Nephron progenitor cell (in vitro differentiated cells): ENCODE measurements at places on chromosomes 13 and 19.
A peak's percentile ranks its signal among the peaks of the same experiment; 100 is the strongest.

GRCh38 chr19:5960005-5961001, 17.6 kb downstream of the RANBP3 start:
- no peaks in the 10 kb centered on the region for H3K36me3 ChIP-seq
- H3K27me3 ChIP-seq, result no peaks in the 10 kb centered on the region
- H3K4me3 ChIP-seq, result no peak overlapping the region
- H3K4me1 ChIP-seq, result peaks cover 86% of the 10 kb centered on the region

- H3K27ac ChIP-seq, result peak overlapping the region; percentile 98
- no peak for DNase-seq
- H3K4me3 ChIP-seq, result peak overlapping the region; percentile 50
Observed at GRCh38 chr13:50529154-50529882, 314.2 kb downstream of the DLEU7 start.

DNA sequence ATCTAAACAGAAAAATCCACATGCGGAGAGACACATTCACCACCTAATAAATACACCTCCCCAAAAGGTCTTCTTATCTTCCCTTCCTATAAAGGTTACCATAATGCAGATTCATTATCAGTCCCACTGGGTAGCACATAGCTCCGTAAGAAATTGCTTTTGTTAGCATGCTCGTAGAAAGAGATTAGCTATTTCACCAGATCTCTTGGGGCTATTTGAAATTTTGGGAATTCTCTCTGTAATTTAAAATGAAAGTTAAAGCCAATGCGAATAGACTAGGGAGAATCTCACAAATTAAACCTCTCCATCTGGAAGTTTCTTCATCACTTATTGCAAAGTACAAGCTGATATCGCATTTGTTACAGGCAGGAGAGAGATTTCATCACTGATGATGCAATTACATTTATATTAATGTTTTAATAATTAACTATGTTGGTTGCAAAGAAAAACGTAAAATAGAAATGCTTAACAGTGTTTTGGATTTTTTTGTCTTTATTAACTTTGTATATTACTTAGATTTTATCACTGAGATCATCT, 12.9 kb upstream of the DACH1 start:
- H3K4me1 ChIP-seq, result peaks cover 47% of the 10 kb centered on the region
- H3K4me3 ChIP-seq, result no peak overlapping the region
- no peaks in the 10 kb centered on the region for H3K36me3 ChIP-seq
- H3K27me3 ChIP-seq, result no peaks in the 10 kb centered on the region

DNA sequence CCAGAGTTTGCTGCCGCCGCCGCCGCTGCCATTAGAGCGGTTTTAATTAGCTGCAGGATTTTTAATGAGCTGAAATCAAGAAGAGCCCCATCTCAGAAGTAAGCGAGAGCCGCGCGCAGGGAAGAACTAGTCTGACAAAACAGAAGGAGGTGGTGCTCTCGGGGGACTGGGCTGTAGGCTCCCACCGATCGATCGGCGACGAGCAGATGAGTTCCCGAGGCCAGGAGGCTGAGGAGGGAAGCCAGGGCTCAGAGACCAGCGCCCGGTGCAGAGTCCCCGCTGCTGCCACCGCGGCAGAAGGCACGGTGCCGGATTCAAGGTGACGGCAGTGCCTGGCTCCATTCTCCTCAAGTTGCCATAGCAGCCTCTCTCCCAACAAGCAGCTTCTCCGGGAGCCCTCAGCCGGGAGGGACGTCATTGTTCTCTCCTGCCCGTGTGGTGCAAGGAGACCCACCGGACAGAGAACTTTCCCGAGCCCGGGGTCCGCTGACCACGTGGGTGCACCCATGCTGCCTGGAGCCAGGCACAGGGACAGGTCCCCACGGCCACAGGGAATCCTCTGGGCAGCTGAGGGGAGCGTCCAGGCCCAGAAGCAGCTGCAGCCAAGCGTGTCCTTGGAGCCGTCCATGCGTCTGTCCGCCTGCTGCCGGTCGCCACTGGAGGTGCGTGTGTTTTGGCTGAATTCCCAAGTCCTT, 62.9 kb downstream of the CHST8 start:
- peak; percentile 15 for DNase-seq
- peaks cover 8% of the 10 kb centered on the region for H3K4me1 ChIP-seq

DNA sequence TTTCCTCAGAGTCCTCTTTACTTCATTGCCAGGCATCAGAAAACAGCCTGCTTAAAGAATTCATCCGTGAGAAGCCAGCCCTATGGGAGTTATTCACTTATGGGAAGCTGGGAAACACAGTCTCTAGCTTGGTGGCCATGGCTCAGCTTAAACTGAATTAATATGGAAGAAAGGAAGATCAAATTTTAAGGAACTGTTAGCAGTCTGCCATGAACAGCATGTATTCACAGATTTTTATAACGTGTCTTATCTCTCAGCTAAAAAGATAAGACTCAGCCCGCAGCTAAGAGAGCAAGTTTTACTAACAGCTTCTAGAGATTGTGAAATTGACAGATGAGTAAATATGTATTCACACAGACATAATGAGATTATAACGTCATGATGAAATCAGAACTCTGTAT, 253.7 kb upstream of the RXFP2 start:
- H3K4me3 ChIP-seq, result no peak overlapping the region
- no peaks in the 10 kb centered on the region for H3K36me3 ChIP-seq
- DNase-seq, result no peak
- peak overlapping the region; percentile 76 for H3K27ac ChIP-seq
- H3K4me1 ChIP-seq, result peaks cover 28% of the 10 kb centered on the region

DNA sequence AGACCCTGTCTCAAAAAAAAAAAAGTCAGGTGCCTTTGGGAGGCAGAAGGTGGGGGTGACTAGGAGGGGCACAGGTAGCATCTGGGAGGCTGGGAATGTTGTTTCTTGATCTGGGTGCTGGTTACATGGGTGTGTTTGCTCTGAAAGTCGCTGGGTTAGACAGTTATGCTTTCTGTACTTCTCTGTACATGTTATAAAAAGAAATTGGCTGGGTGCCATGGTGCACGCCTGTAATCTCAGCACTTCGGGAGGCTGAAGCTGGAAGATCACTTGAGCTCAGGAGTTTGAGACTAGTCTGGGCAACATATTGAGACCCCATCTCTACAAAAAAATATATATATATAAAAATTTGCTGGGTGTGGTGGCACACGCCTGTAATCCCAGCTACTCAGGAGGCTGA, 15.1 kb downstream of the NOSIP start:
- H3K27me3 ChIP-seq, result no peaks in the 10 kb centered on the region
- peaks cover 18% of the 10 kb centered on the region for H3K4me1 ChIP-seq
- no peak for DNase-seq

- H3K4me1 ChIP-seq, result peaks cover 32% of the 10 kb centered on the region
- no peak overlapping the region for H3K4me3 ChIP-seq
- H3K27me3 ChIP-seq, result peaks cover 17% of the 10 kb centered on the region
- peaks cover 11% of the 10 kb centered on the region for H3K36me3 ChIP-seq
- H3K27ac ChIP-seq, result no peak overlapping the region
Observed at GRCh38 chr19:35753634-35754369, 3.0 kb downstream of the HSPB6 start.

DNA sequence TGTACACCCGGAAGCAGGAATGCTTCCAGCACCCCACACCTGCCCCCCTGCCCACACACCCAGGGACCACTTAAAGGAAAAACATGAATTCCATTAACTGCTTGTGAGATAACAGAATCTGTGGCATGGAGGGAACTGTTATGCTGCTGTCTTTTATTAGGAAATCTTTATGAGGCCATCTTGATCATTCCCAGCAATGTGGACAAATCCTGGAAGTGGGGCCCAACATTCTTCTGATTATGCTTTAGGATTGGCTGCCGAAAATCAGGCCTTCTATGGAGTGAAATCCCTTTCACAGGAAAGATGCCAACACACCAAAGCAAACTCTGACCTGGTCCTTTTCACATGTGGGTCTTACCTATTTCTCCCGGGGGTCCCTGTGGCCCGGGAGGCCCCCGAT, 114.5 kb downstream of the COL4A1 start:
- peaks cover 60% of the 10 kb centered on the region for H3K36me3 ChIP-seq
- no peak for DNase-seq
- no peak overlapping the region for H3K27ac ChIP-seq
- no peak overlapping the region for H3K4me3 ChIP-seq
- peaks cover 16% of the 10 kb centered on the region for H3K4me1 ChIP-seq
- H3K27me3 ChIP-seq, result no peaks in the 10 kb centered on the region

- peaks cover 6% of the 10 kb centered on the region for H3K4me1 ChIP-seq
- no peak for DNase-seq
- H3K27ac ChIP-seq, result no peak overlapping the region
Observed at GRCh38 chr19:50239921-50240590, 36.6 kb downstream of the MYH14 start.

- DNase-seq, result no peak
- H3K4me1 ChIP-seq, result no peaks in the 10 kb centered on the region
- no peak overlapping the region for H3K4me3 ChIP-seq
- no peaks in the 10 kb centered on the region for H3K36me3 ChIP-seq
- H3K27me3 ChIP-seq, result no peaks in the 10 kb centered on the region
Observed at GRCh38 chr13:86383151-86383550, 583.9 kb upstream of the SLITRK6 start.

- H3K36me3 ChIP-seq, result peaks cover 66% of the 10 kb centered on the region
- DNase-seq, result no peak
- no peak overlapping the region for H3K27ac ChIP-seq
- peaks cover 29% of the 10 kb centered on the region for H3K4me1 ChIP-seq
- no peaks in the 10 kb centered on the region for H3K27me3 ChIP-seq
Observed at GRCh38 chr13:99506634-99507033, 5.4 kb downstream of the TM9SF2 start.

DNA sequence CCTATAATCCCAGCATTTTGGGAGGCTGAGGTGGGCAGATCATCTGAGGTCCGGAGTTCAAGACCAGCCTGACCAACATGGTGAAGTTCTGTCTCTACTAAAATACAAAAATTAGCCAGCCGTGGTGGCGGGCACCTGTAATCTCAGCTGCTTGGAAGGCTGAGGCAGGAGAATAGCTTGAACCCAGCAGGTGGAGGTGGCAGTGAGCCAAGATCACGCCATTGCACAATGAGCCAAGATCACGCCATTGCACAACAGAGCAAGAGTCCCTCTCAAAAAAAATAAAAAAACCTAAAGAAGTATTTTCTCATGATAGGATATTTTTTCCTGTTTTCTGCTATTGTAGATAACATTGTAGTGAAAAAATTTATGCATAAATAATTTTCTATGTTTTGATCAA, 13.3 kb downstream of the IFT88 start:
- H3K4me3 ChIP-seq, result no peak overlapping the region
- H3K27me3 ChIP-seq, result peaks cover 3% of the 10 kb centered on the region
- no peak overlapping the region for H3K27ac ChIP-seq
- no peak for DNase-seq

- peak within 1 kb of the TSS; percentile 88 for H3K4me3 ChIP-seq
- peaks cover 21% of the 10 kb centered on the region for H3K27me3 ChIP-seq
- H3K4me1 ChIP-seq, result peaks cover 37% of the 10 kb centered on the region
- peaks cover 27% of the 10 kb centered on the region for H3K36me3 ChIP-seq
Observed at GRCh38 chr13:32427852-32428580, at the start of gene N4BP2L1. TSS of gene N4BP2L1 (minus strand) at chr13:32428130. CDS start at chr13:32428082, 48 bp downstream.

DNA sequence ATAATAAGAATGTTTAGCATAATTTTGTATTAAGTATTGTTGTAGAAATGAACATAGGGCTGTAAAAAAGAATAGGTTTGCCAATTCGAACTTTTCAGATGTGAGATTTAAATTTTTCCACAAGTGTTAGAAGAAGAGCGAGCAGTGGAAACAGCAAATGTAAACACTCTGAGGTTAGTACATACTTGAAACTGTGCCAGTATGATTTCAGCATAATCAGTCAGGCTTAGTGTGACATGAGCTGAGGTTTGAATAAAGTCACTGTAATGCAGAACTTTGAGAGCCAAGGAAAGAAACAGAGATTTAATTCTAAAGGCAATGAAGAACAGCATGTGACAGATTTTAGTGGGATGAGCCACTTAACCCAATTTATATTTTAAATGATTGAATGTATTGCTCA, 2166.4 kb downstream of the PCDH9 start:
- no peaks in the 10 kb centered on the region for H3K4me1 ChIP-seq
- no peak overlapping the region for H3K4me3 ChIP-seq
- no peak overlapping the region for H3K27ac ChIP-seq
- no peaks in the 10 kb centered on the region for H3K27me3 ChIP-seq

- no peak overlapping the region for H3K27ac ChIP-seq
- H3K4me3 ChIP-seq, result no peak overlapping the region
- DNase-seq, result no peak
Observed at GRCh38 chr13:112671359-112671758, 18.5 kb upstream of the ATP11A start.

DNA sequence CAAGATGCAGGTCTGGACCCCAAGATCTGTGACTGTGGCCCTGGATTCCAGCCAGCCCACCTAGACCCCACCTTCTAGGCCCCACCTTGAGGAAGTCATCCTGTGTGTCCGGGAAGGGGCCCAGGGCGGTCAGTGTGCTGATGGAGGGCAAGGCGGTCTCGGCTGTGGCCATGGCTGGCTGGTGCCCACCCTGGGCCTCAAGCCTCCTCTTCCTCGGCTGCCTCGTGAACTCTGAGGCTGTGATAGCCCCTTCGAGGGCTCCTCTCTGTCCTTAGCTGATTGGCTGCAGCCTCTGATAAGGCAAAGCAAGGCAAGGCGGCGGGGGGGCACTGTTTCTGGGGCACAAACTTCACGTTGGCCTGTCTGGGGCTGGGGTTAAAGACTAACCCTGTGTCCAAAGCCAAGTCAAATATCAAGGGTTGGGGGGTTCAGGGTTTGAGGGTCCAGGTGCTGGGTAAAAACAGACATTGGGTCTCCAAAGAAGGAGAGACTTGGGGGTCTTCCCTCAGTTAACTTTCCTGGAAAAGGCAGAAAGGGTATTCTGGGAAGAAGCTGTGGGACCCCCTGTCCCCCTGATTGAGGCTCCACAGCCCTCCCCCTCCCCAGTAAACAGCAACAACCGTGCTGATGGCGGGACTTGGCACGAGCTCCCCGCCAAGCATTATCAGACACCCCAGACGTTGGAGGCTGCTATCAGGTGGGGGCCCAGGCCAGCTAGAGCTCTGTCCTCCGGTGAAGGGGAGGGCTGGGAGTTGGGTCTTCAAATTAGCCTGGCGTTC, at the start of gene KLF1:
Gene KLF1, minus strand, starts transcription at position 233 of the 779 bp plus-strand sequence. Its CDS starts 61 bp downstream, at position 172.
- no peak within 1 kb of the TSS for H3K27ac ChIP-seq
- H3K4me1 ChIP-seq, result peaks cover 30% of the 10 kb centered on the region
- peak within 1 kb of the TSS; percentile 70 for H3K4me3 ChIP-seq
- no peak for DNase-seq

- H3K4me1 ChIP-seq, result peaks cover 23% of the 10 kb centered on the region
- H3K4me3 ChIP-seq, result no peak overlapping the region
- H3K27me3 ChIP-seq, result no peaks in the 10 kb centered on the region
- DNase-seq, result no peak
- peaks cover 25% of the 10 kb centered on the region for H3K36me3 ChIP-seq
Observed at GRCh38 chr13:26585136-26585535, 27.7 kb downstream of the WASF3 start.

- H3K4me3 ChIP-seq, result no peak overlapping the region
- H3K4me1 ChIP-seq, result no peaks in the 10 kb centered on the region
- H3K27ac ChIP-seq, result no peak overlapping the region
- no peak for DNase-seq
- H3K27me3 ChIP-seq, result peaks cover 14% of the 10 kb centered on the region
Observed at GRCh38 chr13:76189882-76190519, 553.9 kb downstream of the LMO7 start.

GRCh38 chr19:18480006-18480691, 41.7 kb downstream of the ELL start:
- DNase-seq, result no peak
- peaks cover 5% of the 10 kb centered on the region for H3K27me3 ChIP-seq
- peaks cover 57% of the 10 kb centered on the region for H3K4me1 ChIP-seq
- no peak overlapping the region for H3K4me3 ChIP-seq
- peak overlapping the region; percentile 69 for H3K27ac ChIP-seq
- peaks cover 7% of the 10 kb centered on the region for H3K36me3 ChIP-seq
